ENCODE measurements at places on chromosomes 3 and 15. TPM values are rescaled to one million over a fixed set of nuclear protein-coding genes. Genes with fewer than 3 reads are reported as not detected.

POMGNT2 gene
- 11.8 TPM for total RNA-seq

SH3GL3 gene
- not detected for total RNA-seq

EIF4E3 gene
- total RNA-seq, result 20.6 TPM

PAQR5 gene
- 30.5 TPM for total RNA-seq

KIF23 gene
- total RNA-seq, result 2.9 TPM

ROBO2 gene
- 5.0 TPM for total RNA-seq

PPCDC gene
- 21.0 TPM for total RNA-seq

PPM1L gene
- total RNA-seq, result 17.8 TPM

SLC7A14 gene
- total RNA-seq, result not detected

ACTRT3 gene
- not detected for total RNA-seq

NLGN1 gene
- total RNA-seq, result 1.3 TPM

LSMEM2 gene
- total RNA-seq, result not detected

NCBP2 gene
- total RNA-seq, result 32.2 TPM

ERICH6 gene
- total RNA-seq, result not detected

CFAP161 gene
- 6.6 TPM for total RNA-seq

EEF1AKMT4 gene
- total RNA-seq, result 7.1 TPM

SPCS1 gene
- total RNA-seq, result 54.1 TPM

PLSCR5 gene
- total RNA-seq, result not detected

LRRK1 gene
- total RNA-seq, result 55.8 TPM

DPPA4 gene
- not detected for total RNA-seq

GRK7 gene
- not detected for total RNA-seq

CLDN1 gene
- 0.35 TPM for total RNA-seq

CTXN2 gene
- total RNA-seq, result not detected

ARNT2 gene
- total RNA-seq, result 5.8 TPM

SCAANT1 gene
- total RNA-seq, result not detected

HOMER2 gene
- total RNA-seq, result 4.3 TPM

AGBL1 gene
- total RNA-seq, result 0.40 TPM

IDH3A gene
- 102 TPM for total RNA-seq

LRTM1 gene
- total RNA-seq, result not detected

CD96 gene
- total RNA-seq, result 4.3 TPM

NPAP1 gene
- total RNA-seq, result not detected

CXCR6 gene
- total RNA-seq, result not detected

ZKSCAN7 gene
- 4.7 TPM for total RNA-seq

PCSK6 gene
- total RNA-seq, result 98.2 TPM

ARPP21 gene
- not detected for total RNA-seq

CYP1A2 gene
- total RNA-seq, result not detected

PCOLCE2 gene
- 2.3 TPM for total RNA-seq

IL17RE gene
- 160 TPM for total RNA-seq

SKIL gene
- total RNA-seq, result 22.5 TPM

GOLGA8N gene
- total RNA-seq, result 9.8 TPM

MUC20 gene
- 104 TPM for total RNA-seq

TMEM158 gene
- 0.40 TPM for total RNA-seq

PDIA5 gene
- total RNA-seq, result 63.5 TPM

AMOTL2 gene
- total RNA-seq, result 72.8 TPM

AMIGO3 gene
- total RNA-seq, result 2.4 TPM

LRRC31 gene
- total RNA-seq, result 57.6 TPM

IL17RB gene
- 27.2 TPM for total RNA-seq

KNG1 gene
- 0.57 TPM for total RNA-seq

CRYGS gene
- total RNA-seq, result 7.2 TPM

ARGFX gene
- total RNA-seq, result not detected

CCDC71 gene
- total RNA-seq, result 12.4 TPM

ADAM10 gene
- total RNA-seq, result 71.5 TPM

DET1 gene
- 9.3 TPM for total RNA-seq

SLC28A1 gene
- total RNA-seq, result 111 TPM

ERC2 gene
- total RNA-seq, result not detected

SOX14 gene
- not detected for total RNA-seq

RFT1 gene
- 9.0 TPM for total RNA-seq

PARP15 gene
- total RNA-seq, result 3.1 TPM

Data from Peyer's patch (tissue), 4 donors.